NCI-H510A treated with DMSO at 0.1 percent for 48 hours (cell line): ENCODE measurements at places on chromosomes 16 and 17.
A peak's percentile ranks its signal among the peaks of the same experiment; 100 is the strongest.

DNA sequence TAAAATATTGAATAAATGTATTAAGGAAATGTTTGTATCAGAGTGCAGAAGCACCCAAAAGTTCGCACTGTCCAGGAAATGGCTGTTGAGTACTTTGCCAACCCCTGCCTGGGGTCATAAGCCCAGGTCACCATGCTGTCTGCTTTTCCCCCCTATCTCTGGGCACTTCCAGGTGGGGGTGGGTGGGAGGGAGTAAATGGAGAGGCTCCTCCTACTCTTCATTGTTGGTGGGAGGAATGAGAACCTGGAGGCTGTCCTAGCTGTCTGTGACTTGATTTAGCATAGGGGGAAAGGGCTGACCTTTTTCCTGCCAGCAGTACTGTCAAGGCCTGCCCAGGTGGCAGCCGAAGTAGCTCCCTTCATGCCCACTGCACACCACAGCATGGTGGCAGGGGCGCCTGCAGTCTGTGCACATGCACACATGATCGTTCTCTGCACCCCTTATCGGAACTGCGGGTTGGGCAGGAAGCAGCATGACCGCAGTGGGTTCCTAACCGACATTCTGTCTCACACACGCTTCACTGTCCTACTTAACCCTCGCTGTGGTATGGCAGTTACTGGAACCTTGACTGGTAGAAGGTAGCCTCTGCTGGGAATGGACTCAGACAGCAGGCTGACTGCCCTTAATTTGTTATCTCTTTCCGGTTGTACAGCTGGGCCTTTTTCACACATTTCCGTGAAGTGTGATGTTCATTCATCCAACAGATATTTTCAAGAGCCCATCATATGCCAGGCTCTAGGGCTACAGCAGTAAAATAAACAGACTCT lies 41.5 kb downstream of the LDHD start:
- no peak for DNase-seq

- peak; percentile 59 for DNase-seq
Observed at GRCh38 chr17:41308251-41308917, 725 bp downstream of the KRTAP16-1 start.

DNA sequence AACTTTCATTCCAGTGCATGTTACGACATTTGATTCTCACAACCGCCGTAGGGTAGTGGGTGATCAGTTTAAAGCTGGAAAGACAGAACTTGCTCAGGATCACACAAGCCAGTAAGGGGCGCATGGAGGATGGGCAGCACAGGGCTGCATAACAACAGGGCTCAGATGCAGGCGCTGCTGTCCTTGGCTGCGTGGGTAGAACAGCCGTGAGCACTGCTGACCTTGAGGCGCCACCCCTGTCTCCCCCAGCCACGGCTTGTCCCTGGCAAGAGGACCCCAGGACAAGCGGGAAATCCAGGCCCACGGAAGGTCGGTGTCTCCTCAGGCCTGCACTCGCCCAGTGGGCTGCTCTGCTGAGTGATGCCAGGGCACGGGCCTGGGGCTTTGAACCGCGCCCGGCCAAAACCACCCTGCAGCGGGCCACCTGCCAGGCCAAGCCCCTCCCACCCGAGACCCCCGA lies 84.7 kb downstream of the LMF1 start:
- no peak for DNase-seq

GRCh38 chr17:77011173-77012011 lies 129.4 kb upstream of the SEC14L1 start:
- peak; percentile 41 for DNase-seq

GRCh38 chr17:44067545-44067940 lies 1.1 kb upstream of the LSM12 start:
- DNase-seq: no peak
